ENCODE measurements at places on chromosomes 2 and 18. TPM values are rescaled to one million over a fixed set of nuclear protein-coding genes. Genes with fewer than 3 reads are reported as not detected.

DNA sequence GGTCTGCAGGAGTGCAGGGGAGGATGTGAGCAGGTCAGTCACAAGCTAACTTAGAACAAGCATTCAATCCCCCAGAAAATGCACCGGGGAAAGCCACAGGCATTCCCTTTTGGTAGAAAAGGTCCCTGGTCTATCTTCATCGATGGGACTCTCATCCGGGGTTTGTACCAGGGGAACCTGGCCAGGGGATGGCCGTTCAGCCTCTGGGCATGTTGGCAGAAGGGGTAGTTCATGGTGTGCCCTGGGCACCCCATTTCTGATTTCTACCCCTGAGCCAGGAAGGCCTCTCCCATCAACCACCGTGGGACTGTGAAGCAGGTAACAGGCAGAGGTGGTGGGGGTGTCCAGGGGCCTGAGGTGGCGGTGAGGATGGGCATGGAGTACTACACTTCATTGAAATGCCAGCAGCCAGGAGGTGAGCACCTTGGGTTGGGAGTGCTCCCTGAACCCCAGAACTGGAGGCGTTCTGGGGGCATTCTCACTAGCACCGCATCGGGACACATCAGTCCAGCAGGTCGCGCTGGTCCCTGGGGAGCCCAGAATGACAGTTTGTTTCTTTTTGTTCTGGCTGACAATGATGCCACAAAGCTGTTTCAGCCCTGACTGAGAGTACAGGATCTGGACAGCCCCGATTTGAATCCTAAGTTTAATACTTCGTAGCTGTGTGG is 172.3 kb downstream of the SMAD7 start:
- no peak for DNase-seq

GRCh38 chr2:191783416-191783815 is 63.5 kb downstream of the CAVIN2 start:
- DNase-seq, result no peak

DNA sequence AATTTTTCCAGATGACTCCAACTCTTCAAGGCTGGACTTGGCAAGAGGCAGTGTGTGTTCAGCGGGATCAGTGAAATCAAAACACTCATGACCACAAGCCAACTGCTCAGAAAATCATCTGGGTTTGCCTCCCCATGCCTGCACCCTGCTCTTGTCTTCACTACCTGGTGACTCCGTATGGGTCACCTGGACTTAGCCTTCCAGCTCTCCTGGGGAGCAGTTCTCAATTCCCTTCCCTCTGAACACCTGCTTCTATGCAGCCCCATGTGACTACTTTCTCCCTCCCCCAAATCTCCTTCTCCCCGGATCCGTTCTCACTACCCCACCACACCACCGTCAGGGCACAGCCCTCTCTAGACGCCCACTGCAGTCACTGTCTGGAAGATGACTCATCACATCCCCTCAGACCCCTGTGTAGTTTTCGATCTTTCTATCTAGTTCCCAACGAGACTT is 130.2 kb upstream of the ID2 start:
- DNase-seq, result peak; percentile 14

DNA sequence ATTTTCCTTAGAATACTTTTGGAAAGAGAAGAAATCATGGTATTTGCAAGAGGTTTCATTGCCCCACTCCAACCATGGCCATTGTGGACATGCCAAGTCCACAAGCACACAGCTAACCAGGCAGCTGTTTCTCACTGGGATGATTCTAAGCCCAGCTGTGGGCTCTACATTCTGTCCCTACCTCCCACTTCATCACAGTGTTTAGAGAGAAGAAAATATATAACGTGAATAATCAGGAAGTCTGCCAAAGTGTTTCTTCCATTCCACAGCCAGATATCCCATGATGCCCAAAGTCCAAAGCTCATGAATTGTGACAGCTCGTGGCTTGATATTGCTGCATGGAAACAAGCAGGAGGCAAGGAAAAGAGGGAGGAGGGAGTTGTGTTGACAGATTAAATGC is 433.7 kb upstream of the GYPC start:
- DNase-seq, result no peak

GRCh38 chr2:120599072-120599471 is 136.6 kb upstream of the GLI2 start:
- no peak for DNase-seq

The SPP2 gene
- not detected for total RNA-seq

The GYPC gene
- total RNA-seq, result 14.7 TPM

The LHCGR gene
- not detected for total RNA-seq

The CDH19 gene
- 3.6 TPM for total RNA-seq

The C2orf66 gene
- 0.19 TPM for total RNA-seq
